ENCODE measurements at places on chromosomes 4 and X.

- DNase-seq: no peak
These were observed 91.0 kb upstream of the SH3RF1 start for GRCh38 chr4:169361756-169362155.

- DNase-seq: peak; percentile 53
These were observed 75.5 kb downstream of the ANXA10 start for GRCh38 chr4:168167714-168168284.

- DNase-seq: no peak
These were observed 24.9 kb downstream of the PCGF3 start for GRCh38 chr4:730511-730910.

DNA sequence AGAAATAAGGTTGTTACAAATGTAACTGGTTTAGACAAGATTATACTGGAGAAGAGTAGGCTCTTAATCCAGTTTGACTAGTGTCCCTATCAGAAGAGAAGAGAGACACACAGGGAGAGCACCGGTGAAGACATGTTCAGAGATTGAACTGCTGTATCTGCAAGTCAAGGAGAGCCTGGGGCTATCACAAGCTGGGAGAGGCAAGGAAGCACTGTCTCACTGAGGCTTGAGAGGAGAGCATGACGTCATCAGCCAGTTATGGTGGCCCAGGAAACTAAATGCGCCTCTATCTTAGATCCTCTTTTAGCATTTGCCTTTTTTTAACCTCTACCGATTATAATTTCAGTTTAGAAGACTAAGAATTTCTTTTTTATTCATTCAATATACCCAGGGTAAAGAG lies 583.4 kb downstream of the TRAM1L1 start:
- no peak for DNase-seq

GRCh38 chr4:74305000-74305399 lies 3.3 kb upstream of the EPGN start:
- no peak for DNase-seq

DNA sequence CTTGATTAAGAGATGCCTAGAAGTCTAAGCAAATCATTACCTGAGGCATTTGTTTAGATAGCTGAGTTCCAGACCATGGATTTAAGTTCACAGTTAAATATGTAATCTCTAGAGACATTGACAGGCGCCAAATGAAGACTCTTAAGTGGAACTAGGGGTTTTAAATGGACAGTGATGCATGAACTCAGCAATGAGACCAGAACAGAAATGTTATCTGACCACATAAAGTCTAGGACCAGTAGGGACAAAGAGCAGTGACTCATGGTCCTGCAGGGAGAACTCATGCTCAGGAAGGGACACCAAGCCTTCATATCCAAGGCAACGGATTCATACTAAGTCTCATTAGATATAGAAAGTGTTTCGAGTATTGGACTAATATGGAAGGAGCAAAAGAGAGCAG lies 152.3 kb downstream of the PPARGC1A start:
- no peak for DNase-seq

- no peak for DNase-seq
These were observed 15.0 kb downstream of the BST1 start for GRCh38 chr4:15717657-15718416.

DNA sequence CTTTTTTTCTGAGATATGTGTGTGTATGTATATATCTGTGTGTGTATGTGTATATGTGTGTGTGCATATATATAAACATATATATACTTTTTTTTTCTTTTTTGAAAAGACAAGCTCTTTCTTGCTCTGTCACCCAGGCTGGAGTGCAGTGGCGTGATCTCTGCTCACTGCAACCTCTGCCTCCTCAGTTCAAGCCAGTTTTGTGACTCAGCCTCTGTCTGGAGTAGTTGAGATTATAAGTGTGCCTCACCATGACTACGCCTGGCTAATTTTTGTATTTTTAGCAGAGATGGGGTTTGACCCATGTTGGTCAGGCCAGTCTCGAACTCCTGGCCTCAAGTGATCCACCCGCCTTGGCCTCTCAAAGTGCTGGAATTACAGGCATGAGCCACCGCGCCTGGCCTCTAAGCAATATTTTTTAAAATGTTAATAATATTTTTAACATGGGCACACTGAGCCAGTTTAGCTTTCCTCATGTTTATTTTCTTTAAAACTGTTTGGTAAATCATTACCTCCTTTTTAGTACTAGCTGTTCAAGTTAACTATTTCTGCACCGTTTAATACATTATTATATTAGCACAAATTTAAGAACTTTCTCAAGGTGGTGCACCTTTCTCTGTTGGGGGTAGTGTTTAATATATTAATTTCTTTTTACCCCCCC lies 33.3 kb downstream of the BBS12 start:
- DNase-seq: no peak

DNA sequence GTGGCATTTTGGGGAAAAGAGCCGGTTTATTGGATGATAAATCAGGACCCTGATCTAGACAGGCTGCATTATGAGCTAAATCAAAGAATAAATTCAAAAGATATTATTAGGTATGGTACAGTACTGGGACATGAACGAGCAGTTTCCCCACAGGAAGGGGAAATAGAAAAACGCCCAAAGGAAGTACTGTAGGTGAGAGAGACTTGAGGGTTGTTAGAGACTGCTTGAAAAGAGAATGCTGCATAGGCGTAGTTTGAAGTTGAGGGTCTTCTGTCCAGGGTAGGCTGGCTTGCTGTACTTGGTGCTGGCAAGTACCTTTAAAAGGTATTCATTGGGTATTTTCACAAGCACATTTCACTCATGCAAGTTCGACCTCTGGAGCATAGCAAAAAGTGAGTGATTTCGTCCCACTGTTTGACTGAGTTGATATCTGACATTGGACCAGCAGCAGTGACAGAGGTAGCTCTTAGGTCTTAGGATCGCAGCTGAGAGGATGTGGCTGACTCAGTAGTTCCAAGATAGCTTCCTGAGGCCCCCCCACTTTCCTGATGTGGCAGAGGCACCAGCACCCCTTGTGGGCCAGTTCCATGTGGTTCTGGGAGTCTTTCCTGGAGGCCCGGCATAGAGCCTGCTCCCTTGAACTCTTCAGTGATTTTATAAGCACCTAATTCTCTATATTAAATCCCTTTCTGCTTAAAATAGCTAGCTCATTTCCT lies 64.3 kb downstream of the TMEM131L start:
- DNase-seq: no peak

GRCh38 chr4:41257257-41257901 lies 651 bp downstream of the UCHL1 start:
- DNase-seq: no peak

Measured in T-helper 1 cell (primary cell).